Activated CD4-positive, alpha-beta T cell treated with anti-CD3 and anti-CD28 coated beads, Interleukin-2, amount 10 ng/mL, durations not matched to agents 7 days and 5 days (primary cell): ENCODE measurements at places on chromosomes 2 and 18.
A peak's percentile ranks its signal among the peaks of the same experiment; 100 is the strongest.

DNA sequence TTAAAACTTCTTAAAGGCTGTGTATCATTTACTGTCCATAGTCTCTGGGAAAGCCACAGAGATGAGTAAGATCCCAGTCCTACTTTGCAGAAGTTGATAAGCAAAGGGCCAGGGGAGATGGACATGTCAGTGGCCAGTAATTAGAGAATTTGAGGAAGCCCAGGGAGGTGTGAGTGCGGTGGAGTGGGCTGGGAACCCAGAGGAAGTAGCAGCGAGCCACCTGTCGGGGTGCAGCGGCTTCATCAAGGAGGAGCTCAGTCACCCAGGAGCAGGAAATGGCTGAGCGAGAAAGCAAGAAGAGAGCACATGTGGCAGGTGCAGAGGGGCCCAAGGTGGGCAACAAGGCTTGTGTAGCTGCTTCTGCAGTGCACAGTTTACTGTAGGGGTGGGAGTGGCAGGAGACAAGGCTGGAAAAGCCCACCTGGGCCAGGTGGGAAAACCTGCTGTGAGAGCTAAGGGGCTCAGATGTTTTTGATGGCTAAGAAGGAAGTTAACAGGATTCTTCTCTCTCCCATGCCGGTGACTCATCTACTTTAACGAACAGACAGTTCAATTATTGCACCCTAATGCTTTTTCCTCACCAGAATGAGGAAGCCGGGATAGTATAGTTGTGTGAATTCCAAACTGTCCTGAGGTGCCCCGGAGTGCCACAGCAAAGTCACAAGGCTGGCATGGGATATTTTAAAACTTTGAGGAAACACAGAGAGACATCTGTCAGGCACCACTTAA, 34.8 kb upstream of the MGAT5 start:
- H3K27me3 ChIP-seq: no peaks in the 10 kb centered on the region
- H3K36me3 ChIP-seq: peaks cover 12% of the 10 kb centered on the region
- H3K27ac ChIP-seq: peak overlapping the region; percentile 65
- DNase-seq: peak; percentile 46

GRCh38 chr2:68789603-68790002, 55.0 kb downstream of the ARHGAP25 start:
- H3K36me3 ChIP-seq: peaks cover 45% of the 10 kb centered on the region
- no peaks in the 10 kb centered on the region for H3K27me3 ChIP-seq
- H3K4me1 ChIP-seq: peaks cover 34% of the 10 kb centered on the region
- DNase-seq: no peak

DNA sequence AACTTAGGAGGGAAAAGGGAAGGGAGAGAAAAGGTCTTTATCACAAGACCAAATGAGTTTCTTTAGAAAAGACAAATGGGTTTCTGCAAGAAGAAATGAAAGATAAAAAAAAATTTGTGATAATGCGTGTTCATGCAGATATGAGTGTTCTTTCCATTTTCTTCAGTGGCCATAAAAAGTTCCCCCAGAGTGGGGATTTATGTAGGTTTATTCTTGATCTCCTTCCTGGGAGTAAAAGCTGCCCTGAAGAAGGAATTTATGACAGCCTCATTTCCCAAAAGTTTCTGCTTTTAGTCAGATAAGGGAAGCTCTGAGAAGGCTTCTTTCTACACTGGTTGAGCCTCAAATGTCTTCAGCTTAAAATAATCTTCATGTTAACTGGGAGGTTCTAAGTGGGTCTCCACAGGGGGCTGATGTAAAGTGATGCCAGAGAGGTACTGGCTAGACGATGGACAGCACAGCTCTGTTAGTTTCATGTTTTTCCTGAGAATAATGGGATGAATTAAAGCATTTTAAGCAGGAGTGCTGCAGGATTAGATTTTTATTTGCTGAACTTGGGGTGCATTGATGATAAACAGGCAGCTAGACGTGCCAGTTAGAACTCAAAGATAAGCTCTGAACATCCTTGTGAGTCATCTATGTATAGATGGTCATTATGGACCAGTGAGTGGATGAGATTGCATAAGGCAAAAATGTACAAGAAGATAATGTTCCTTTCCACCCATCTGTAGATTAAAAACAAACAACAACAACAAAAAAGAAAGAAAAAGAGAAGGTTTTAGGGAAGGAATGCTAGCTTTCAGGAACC, 99.4 kb upstream of the MSH2 start:
- peaks cover 11% of the 10 kb centered on the region for H3K4me1 ChIP-seq
- H3K4me3 ChIP-seq: no peak overlapping the region
- no peaks in the 10 kb centered on the region for H3K36me3 ChIP-seq
- no peak for DNase-seq

- H3K27ac ChIP-seq: no peak overlapping the region
- no peak overlapping the region for H3K4me3 ChIP-seq
- H3K4me1 ChIP-seq: no peaks in the 10 kb centered on the region
- no peaks in the 10 kb centered on the region for H3K36me3 ChIP-seq
- DNase-seq: no peak
- peaks cover 10% of the 10 kb centered on the region for H3K27me3 ChIP-seq
Observed at GRCh38 chr2:205860181-205860580, 177.9 kb downstream of the NRP2 start.

DNA sequence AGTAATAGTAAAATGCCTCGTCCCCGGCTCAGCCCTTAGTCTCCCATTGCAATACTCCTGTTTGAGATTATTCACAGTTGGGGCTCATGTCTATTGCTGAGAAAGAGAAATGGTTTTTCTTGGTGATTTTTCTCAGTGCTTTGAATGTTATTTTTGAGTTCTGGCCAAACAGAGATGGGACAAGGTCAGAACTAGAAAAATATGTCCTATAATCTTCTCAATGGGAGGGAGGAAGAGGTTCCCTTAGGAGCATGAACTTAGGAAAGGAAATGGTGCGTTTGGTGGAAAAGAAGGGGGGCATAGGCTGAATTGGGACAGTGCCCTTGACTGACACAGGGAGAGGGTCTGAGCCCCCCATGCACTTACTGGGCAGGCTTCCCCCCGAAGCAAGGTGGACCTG, 133.8 kb downstream of the AGAP1 start:
- DNase-seq: no peak
- H3K4me1 ChIP-seq: no peaks in the 10 kb centered on the region
- H3K27me3 ChIP-seq: no peaks in the 10 kb centered on the region
- H3K36me3 ChIP-seq: no peaks in the 10 kb centered on the region

DNA sequence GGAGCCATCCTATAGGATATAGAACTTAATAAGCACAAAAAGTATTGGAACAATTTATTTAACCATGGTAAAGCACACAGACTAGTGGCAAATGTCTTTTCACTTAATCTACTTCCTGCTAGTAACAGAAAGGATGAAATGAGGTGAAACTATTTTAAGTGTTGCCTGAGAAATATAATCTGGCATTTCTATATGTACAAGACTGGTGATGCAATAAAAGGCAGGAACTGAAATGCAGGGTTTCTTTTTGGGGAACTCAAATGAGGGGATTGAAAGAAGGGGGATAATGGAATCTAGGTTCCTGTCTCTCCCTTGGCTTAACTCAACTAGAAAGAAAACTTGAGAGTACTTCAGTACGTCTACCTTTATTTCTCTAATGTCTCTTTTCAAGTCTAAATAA, 122.3 kb downstream of the MEMO1 start:
- H3K27me3 ChIP-seq: no peaks in the 10 kb centered on the region
- H3K4me1 ChIP-seq: peaks cover 4% of the 10 kb centered on the region
- no peak for DNase-seq
- peak overlapping the region; percentile 19 for H3K27ac ChIP-seq
- no peak overlapping the region for H3K4me3 ChIP-seq

- H3K4me3 ChIP-seq: no peak overlapping the region
- peaks cover 11% of the 10 kb centered on the region for H3K36me3 ChIP-seq
Observed at GRCh38 chr2:102033750-102034682, 42.3 kb downstream of the IL1R2 start.

DNA sequence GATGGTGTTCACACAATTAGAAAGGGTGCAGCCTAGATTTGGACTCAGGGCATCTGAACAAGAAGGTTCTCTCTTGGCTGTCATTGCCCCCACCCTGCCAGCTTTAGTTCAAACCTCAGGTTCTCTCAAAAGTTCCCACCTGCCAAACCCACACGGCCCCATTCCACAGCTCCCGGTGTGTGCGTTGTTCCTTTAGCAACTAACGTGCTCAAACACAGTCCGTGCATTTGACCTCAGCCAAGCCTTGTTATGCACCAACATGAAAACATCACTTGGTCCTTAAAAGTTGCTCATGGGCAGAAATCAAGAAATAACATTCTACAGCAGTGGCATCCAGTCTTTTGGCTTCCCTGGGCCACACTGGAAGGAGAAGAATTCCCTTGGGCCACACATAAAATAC, 32.0 kb downstream of the LOXHD1 start:
- H3K36me3 ChIP-seq: peaks cover 2% of the 10 kb centered on the region
- H3K27me3 ChIP-seq: peaks cover 7% of the 10 kb centered on the region
- no peak for DNase-seq
- peaks cover 48% of the 10 kb centered on the region for H3K4me1 ChIP-seq
- no peak overlapping the region for H3K4me3 ChIP-seq
